ENCODE measurements at places on chromosomes 3 and 15.
A peak's percentile ranks its signal among the peaks of the same experiment; 100 is the strongest.

- DNase-seq, result peak; percentile 32
Measured at GRCh38 chr3:124121379-124122312, 129.7 kb upstream of the ROPN1 start.

GRCh38 chr15:33831646-33832045 is 136.7 kb upstream of the CHRM5 start:
- DNase-seq, result no peak

DNA sequence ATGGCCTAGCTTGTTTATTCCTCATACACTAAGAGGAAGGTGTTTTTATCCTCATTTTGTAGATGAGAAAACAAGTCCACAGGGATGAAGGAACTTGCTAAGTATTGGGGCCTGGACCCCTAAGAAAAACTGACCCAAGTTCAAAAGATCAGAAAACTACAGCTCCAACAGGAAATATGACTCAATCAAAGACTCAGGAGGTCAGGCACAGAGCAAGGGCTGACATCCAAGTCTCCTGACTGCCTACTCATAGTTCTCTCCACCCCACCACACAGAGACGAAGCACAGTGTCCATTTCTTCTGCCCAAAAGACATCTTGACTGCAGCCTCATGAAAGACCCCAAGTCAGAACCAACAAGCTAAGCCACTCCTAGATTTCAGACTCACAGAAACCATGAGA is 26.9 kb upstream of the TPM1 start:
- DNase-seq, result no peak

GRCh38 chr3:128559486-128560225 is 66.7 kb upstream of the GATA2 start:
- DNase-seq, result peak; percentile 38

DNA sequence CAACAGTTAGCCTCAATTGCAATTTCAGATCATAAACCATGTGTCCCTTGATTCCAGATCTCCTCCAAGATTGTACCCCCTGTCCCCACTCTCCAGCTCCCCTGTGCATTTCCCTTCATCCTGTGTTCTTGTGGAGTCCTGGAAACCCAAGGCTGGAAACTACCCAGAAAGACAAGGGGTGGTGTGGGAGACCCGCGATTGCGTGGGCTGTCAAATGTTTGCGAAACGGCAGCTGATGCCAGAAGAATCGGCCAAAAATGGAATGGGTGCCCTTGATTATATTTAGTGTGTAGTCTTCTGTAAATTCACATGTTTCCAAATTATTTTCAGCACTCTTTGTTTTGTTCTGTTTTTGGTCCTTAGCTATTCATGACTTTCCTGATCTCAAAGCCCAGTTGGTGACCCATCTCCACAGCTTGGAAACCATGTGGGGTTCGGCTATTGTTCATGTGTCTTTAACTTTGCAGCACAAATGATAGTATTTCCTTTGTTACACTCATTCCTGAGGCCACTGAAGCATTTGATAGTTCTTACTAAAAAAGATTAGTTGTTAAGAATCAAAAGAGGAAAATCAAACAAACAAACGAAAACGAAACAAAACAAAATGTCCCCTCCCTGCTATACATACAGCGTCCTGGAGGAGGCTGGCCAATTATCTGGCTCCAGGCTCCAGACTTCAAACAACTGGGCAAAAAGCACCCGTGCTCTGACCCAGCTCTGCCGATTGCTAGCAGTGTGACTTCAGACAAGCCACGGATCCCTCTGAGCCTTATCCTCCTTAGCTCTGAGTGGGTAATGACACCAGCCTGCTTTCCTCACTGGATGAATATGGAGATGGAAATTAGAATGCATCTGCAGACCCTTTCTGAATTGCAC is 120.9 kb downstream of the CACNA2D3 start:
- peak; percentile 54 for DNase-seq

- DNase-seq, result no peak
Measured at GRCh38 chr15:87944050-87944449, 312.5 kb downstream of the NTRK3 start.

DNA sequence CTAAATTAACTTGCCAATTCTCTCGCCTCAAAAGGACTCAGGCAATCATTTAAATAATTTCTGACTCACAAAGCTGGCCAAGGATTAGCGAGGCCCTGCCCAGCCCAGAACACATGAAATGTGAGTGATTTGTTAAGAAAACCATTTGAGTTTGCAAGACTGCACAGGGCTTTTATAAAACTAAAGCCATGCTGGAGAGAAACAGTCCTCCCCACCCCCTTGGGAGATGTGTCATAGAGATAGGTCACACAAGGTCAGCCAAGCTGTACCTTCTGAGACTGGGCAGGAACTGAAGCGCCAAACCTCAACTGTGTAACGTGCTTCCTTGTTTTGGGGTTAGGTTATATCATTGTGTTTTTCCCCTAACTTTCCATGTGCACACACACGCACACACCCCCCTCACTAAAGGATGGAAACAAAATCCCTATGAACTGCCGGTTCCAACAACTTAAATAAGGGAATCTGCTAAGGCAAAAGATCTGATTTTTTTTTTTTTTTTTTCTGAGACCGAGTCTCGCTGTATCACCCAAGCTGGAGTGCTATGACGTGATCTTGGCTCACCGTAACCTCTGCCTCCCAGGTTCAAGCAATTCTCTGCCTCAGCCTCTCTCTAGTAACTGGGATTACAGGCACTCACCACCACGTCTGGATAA is 8.1 kb downstream of the SPATA12 start:
- DNase-seq, result no peak

DNA sequence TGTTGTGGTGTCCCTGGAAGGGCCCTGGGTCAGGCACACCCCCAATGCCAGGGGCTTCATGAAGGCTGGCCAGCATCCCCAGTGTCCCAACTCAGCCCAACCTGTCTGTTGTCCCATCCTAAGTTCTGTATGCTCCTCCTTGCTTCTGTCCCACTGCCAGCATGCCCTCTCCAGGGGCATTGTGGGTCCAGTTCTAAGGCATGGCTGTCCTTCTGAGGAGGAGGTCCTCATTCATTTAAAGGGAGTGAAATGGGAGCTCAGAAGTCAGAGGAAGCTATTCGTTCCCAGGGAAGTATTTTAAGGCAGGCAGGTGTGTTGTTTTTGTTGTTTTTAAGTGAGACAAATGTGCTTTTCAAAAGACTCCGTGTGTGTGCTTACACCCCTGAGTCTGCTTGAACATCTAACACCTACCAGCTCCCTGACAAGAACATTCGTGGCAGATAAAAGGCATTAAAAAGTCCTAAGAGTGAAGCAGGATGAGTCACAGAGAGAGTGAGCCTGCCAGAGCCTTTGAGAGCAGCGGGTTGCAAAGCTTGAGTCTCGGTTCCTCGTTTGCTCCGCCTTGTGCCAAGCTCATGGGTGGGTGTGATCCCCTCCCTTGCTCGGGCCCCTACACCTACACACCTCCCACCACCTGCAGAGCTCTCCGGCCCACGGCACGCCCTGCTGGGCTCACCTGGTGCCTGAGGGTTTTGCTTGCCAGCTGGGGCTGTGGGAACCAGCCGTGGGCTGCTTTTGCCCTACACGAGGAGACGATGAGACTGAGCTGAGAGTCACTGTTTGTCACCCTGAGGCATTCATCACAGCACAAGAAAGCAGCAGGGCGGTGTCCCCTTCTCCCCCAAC is 183.4 kb upstream of the TOPAZ1 start:
- no peak for DNase-seq

GRCh38 chr3:183252973-183253527 is at the start of gene B3GNT5:
TSS of gene B3GNT5 (plus strand) at chr3:183253253. CDS start at chr3:183269799, 16,546 bp downstream.
- DNase-seq, result peak; percentile 96

DNA sequence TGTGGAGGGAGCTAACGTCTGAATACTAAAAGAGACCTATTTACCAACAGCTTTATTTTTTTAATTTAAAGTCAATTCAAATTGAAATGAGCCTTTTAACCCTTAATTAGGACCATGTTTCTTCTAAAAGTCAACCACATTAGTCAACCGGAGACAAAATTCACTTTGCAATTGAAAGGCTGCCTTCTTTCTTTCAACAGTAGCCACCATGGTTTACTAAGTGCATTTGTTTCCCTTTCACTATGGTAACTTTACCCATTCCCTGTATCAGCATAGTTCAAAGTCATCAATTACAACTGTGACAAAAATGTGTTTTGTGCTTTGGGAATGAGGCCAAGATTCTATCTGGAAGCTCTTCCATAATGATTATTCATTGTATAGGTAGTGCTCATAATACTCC is 225.4 kb downstream of the EPHA3 start:
- peak; percentile 38 for DNase-seq

GRCh38 chr3:30503446-30503845 is 103.0 kb upstream of the TGFBR2 start:
- DNase-seq, result no peak

DNA sequence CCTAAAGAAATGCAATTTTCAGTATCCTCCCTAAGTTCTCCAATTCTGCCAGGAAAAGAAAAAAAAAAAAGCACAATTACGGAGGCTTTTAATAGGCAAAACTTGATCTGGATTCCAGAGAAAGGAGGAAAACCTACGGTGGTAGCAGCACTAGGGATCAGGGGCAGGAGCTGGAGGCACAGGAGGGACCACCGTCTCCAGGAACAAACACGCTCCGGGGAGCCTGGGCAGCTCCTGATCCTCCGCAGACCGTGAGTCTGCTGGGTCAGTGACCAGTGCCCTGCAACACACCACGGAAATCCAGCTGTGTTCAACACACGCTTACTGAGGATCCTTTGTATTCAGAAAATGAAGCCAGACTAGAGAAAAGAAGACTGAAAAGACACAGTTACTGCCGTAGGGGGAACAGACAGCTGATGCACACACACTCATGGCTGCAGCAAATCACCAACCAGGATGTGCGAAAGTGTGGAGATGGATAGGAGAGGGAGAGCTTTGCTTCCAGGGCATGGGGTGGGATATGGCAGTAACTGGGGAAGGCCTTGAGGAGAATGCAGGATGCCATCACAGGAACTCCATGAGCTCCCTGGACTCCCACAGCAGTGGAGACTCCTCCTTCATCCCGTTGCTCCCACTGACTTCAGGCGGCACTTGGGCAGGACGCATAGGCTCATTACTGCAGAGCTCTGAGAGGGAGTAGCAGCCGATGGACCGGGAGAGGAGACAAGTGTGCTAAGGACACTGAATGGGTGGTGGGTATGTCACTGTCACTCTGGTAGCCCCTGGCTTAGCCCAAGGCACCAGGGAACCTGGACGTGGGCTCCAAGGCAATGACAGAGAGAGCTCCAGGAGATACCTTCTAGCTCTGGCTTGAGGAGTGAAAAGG is 167.0 kb downstream of the ATP10A start:
- no peak for DNase-seq

- peak; percentile 100 for DNase-seq
Measured at GRCh38 chr3:117611211-117611610, 901.6 kb downstream of the TUSC7 start.

DNA sequence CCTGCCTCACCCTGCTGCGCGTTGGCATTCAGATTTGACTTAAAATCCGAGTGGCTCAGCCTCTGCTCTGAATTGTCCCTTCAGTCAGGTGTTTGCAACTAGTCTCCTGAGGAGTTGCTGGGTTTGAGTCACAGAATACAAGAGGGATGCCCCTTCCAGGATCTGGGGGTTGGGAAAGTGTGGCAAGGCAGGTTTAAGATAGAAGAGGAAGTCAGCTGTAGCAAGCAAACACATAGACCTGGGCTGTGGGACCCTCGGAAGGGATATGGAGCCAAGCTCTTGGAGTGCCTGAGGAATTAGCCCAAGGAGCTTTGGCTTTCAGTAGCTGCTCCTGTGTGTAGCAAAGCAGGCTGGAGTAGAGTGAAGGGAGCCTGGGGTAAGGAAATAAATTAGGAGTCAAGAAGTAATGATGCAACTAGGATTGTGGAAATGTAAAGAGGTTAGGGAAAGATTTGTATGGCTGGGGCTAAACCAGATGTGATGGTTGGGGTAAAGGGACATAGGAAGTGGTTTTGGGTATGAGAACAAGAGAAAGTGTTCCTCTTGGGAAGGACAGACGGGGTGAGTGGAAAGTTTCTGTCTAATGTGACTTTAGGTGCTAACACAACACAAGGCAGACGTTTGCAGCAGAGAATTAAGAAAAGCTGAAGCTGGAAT is 41.2 kb downstream of the RAB7A start:
- no peak for DNase-seq

DNA sequence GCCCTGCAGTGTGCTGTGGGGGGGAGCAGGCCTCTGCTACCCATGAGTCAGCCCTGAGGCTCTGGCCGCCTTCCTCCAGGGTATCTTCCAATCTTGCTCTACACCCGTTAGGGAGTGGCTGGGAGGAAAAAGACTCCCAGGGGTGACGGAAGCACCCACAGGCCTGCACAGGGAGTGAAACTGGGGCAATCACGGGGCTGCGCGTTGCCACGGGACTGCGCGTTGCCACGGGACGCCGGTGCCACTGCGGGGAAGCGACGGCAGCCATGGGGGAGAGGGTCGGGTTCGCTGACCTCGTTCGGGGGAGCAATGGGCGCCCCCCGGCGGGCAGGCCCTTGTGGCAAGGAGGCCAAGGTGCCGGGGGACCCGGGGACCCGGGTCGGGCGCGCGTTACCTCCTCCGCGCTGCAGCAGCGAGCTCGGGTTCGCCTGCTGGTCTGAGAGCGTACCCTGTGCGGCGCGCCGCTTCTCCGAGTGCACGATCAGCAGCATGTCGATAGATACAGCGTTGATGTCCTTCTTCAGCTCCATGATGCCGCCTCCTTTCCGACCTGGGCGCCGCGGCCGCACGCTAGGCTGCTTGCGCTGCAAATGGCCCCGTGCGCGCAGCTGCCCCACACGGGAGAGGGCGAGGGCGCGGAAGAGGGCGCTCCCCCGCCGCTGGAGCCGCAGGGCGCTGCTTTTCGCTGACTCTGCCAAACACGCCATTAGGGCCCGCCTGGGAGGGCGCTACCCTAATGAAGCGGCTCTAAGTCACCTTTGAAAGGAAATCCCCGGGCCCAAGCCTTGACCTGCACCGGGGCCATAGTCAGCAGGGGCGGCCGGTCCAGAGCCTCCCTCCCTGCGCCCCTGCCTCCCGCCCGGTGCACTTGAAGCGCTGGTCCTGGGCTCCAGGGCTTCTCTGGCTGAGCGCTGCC is at the start of gene KY:
KY (minus strand) TSS at position 592 of the 916 bp plus-strand sequence; CDS start at position 530, 62 bp downstream.
- DNase-seq, result peak; percentile 87

GRCh38 chr3:42546691-42547213 is 35.0 kb downstream of the SEC22C start:
- no peak for DNase-seq

Data from NCI-H1105 treated with DMSO at 0.1 percent for 48 hours (cell line).